ENCODE measurements at places on chromosomes 3 and 15. TPM values are rescaled to one million over a fixed set of nuclear protein-coding genes. Genes with fewer than 3 reads are reported as not detected.

GRCh38 chr3:39531066-39531465 is 63.6 kb downstream of the MOBP start:
- no peak for DNase-seq

- no peak for DNase-seq
These were observed 341.7 kb downstream of the EPHA3 start for GRCh38 chr3:89449086-89449485.

- DNase-seq: no peak
These were observed 49.9 kb upstream of the SLC6A11 start for GRCh38 chr3:10766049-10766705.

- no peak for DNase-seq
These were observed 73.9 kb upstream of the MYO5C start for GRCh38 chr15:52369455-52369854.

GRCh38 chr3:142047021-142047369 is 102.3 kb downstream of the TFDP2 start:
- DNase-seq: no peak

DNA sequence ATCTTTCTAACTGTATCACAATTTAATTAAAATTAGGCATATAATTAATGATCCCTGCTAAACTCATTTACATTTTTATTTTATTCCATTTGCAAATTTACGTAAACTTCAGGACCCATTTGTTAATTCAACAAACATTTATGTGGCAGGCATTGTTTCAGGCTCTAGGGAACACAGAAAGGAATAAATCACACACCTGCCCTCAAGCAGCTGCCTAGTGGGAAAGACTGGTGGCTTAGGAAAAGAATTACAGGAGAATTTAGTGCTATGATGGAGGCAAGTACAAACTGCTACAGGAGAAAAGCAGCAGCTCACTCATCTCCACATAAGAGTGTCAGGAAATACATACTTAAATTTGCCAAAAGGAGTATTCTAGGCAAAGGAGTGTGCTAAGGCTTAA is 11.2 kb downstream of the CBLB start:
- no peak for DNase-seq

TRIM59 gene
- total RNA-seq: 5.3 TPM

NEK10 gene
- total RNA-seq: 1.1 TPM

ZNF620 gene
- 7.0 TPM for total RNA-seq

SH2D7 gene
- 2.8 TPM for total RNA-seq

GHSR gene
- total RNA-seq: not detected

Measured in mucosa of descending colon (tissue), 3 donors.